HFF-Myc (cell line): ENCODE measurements at places on chromosomes 3 and 15.

DNA sequence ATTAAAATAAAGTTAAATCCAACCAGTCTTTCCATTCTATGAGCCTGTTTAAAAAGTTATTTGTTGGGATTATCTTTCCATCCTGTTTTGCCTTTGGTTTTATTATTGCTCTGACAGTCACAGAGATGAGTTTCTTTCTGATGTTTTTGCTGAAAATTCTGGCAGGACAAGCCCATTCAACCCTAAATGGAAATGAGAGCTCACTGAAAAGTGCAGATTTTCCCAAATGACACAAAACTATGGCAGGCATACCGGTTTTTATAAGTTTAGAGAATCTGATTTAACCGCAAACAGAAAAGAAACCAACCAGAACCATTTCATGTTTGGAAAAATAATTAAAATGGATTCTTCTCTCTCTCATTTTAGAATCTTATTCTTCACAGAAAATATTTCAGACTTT is 238.1 kb upstream of the SGO1 start:
- no peak for DNase-seq

DNA sequence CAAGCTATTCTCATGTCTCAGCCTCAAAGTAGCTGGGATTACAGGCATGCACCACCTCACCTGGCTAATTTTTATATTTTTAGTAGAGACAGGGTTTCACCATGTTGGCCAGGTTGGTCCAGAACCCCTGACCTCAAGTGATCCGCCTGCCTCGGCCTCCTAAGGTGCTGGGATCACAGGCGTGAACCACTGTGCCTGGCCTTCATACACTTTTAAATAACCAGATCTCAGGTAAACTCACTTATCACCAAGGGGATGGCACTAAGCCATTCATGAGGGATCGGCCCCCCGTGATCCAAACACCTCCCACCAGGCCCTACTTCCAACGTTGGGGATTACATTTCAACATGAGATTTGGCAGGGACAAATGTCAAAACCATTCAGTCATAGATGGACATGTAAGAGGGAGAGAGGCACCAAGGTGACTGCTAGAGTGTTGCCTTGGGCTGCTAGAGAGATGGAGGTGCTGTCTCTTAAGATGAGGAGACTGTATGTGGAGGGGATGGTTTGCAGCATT is 13.3 kb upstream of the DOCK3 start:
- no peak for DNase-seq

- no peak for DNase-seq
These were observed 617.0 kb downstream of the PYDC2 start for GRCh38 chr3:192077795-192078497.

GRCh38 chr3:88149101-88149508 is 654 bp upstream of the C3orf38 start:
- no peak for DNase-seq

GRCh38 chr15:92845126-92845508 is 55.0 kb upstream of the CHD2 start:
- no peak for DNase-seq

DNA sequence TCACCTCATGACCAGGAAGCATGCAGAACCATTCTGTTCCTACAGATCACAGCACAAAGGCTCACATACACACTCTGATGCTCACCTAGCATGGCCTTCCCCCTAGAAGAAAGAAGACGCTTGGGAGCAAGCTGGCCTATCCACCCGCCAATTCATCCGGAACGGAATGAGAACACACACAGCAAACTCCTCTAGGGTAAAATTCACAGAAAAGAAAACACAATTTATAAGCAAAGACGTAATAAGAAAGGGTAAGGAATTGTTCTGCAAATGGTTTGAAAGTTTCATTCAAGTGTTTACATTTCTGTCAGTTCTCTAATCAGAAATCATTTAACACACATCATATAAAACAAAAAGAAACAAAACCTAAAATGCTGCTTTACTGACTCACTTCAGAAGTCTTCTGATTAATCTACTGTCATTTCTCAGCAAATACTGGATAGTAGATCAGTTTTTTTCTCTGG is 218.1 kb downstream of the OSBPL10 start:
- DNase-seq, result no peak

DNA sequence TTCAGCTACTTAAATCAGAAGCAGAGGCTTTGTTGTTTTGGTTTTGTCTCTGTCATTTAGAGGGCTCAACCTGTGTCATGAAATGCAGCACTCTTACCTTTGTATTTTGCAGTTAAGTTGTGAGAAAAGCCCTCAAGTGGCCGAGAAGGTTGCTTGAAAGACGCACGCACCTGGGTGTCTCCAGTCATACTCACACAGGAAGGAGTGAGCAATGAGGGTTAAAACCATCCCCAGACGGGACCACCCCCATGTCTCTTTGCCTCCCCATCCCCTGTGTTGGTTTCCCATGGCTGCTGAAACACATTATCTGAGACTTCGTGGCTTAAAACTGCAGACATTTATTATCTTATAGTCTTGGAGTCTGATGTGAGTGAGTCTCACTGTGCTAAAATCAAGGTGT is 376.1 kb upstream of the CFAP20DC start:
- DNase-seq, result no peak
